Naive thymus-derived CD4-positive, alpha-beta T cell (primary cell): ENCODE measurements at places on chromosomes 16 and 17. TPM values are rescaled to one million over a fixed set of nuclear protein-coding genes. Genes with fewer than 3 reads are reported as not detected.

GRCh38 chr17:76079956-76080767 lies 1.2 kb downstream of the ZACN start:
- DNase-seq: no peak

GRCh38 chr17:46949291-46950174 lies 26.6 kb downstream of the GOSR2 start:
- DNase-seq: no peak

GRCh38 chr17:70767102-70767701 lies 597.9 kb downstream of the KCNJ2 start:
- no peak for DNase-seq

DNA sequence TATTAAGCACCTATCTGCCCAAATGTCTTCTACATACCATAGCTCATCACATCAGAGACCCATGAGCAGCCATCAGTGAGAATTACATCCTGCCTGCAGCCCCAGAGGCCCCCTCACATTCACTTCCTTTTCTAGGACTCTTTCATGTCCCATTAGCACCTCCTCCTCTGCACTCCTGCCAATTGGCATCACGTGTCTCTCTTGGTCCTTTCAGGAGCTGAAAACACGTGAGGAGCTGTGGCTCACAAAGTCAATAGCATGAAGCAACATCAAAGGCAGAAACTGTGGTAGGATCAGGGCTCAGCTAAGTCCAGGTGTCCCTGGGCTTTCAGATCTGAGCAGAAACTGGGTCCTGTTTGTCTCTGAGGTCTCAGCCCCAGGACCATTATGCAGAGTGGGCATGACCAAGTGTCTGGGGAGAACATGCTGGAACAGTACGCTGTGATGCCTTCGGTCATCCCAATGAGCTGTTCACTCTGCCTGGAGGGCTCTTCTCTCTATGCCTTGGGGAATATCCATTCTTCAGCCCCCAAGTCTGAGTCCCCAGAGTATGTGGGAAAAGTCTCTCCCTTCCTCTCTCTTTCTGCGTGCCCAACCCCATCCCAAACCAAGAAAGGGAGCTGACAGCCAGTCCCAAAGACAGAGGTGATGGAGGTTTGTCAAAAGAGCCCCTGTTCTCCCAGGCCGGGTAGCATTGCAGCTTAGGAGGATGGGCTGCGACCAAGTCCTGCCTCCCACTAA lies 457.0 kb upstream of the CDH5 start:
- DNase-seq: no peak

DNA sequence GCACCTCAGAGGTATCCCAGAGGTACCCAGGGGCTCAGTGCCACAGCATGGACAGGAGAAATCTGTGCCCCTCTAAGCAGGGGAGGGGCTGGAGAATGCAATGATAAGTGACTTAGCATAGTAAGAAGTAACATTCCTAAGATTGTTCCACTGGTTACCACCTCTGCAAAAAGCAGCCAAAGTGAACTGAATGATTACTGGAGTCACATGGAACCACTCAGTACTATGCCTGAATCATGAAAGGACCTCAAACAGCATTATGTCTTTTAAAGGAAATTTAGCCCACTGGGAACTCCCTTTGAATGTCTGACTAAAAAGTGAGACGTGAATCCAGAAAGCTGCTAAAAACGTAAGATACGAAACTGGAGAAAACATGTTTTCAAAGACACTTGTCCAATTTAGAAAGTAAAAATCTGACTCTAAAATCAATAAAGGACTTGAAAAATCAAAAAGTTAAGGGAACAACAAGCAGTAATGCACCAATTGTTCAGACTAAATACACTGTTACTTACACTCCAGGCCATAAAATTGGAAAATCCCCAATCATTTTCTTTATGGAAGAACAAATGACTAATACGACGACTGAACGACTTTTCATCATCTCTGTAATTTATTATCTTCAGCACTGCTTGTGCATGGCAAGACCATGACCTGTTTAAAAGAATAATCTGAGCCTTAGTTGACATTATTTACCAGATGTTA lies 38.6 kb downstream of the LITAFD start:
- no peak for DNase-seq

Gene CCL8
- polyA plus RNA-seq: not detected

- DNase-seq: no peak
Measured at GRCh38 chr17:9090641-9091096, 69.4 kb downstream of the NTN1 start.

- no peak for DNase-seq
Measured at GRCh38 chr16:56316545-56316944, 108.8 kb downstream of the AMFR start.

DNA sequence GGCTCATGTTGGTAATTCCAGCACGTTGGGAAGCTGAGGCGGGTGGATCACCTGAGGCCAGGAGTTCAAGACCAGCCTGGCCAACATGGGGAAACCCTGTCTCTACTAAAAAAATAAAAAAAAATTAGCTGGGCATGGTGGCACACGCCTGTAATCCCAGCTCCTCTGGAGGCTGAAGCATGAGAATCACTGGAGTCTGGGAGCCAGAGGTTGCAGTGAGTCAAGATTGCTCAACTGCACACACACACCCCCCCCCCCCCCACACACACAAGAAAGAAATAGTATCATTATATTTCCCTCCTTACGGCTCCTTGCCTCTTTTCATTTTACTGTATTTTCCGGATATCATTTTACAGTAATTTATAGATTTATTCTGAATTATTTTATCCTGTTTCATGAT lies 963.1 kb upstream of the GOT2 start:
- no peak for DNase-seq

DNA sequence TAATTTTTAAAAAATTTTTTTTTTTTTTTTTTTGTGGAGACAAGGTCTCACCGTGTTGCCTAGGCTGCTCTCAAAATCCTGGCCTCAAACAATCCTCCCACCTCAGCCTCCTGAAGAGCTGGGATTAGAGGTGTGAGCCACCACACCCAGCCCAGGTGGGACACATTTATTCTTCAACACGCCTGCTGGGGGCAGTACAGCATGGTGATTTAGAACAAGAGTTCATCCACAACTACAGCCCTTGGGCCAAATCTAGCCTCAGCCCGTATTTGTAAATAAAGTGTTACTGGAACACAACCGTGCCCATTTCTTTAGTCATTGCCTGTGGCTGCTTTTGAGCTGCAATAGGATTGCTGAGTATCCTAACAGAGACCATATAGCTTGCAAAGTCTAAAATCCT lies 92.8 kb downstream of the KATNIP start:
- no peak for DNase-seq

- DNase-seq: peak; percentile 83
Measured at GRCh38 chr16:57084257-57084770, 8.1 kb upstream of the CPNE2 start.

GRCh38 chr17:37699285-37699973 lies 45.4 kb downstream of the HNF1B start:
- no peak for DNase-seq

GRCh38 chr17:51630101-51630671 lies 369.8 kb downstream of the UTP18 start:
- DNase-seq: no peak

Gene IKZF3
- 9.7 TPM for polyA plus RNA-seq

GRCh38 chr17:32998887-32999228 lies 7.2 kb downstream of the SPACA3 start:
- DNase-seq: no peak

Gene NPIPB9
- polyA plus RNA-seq: 0.30 TPM

Gene PRDM7
- not detected for polyA plus RNA-seq

DNA sequence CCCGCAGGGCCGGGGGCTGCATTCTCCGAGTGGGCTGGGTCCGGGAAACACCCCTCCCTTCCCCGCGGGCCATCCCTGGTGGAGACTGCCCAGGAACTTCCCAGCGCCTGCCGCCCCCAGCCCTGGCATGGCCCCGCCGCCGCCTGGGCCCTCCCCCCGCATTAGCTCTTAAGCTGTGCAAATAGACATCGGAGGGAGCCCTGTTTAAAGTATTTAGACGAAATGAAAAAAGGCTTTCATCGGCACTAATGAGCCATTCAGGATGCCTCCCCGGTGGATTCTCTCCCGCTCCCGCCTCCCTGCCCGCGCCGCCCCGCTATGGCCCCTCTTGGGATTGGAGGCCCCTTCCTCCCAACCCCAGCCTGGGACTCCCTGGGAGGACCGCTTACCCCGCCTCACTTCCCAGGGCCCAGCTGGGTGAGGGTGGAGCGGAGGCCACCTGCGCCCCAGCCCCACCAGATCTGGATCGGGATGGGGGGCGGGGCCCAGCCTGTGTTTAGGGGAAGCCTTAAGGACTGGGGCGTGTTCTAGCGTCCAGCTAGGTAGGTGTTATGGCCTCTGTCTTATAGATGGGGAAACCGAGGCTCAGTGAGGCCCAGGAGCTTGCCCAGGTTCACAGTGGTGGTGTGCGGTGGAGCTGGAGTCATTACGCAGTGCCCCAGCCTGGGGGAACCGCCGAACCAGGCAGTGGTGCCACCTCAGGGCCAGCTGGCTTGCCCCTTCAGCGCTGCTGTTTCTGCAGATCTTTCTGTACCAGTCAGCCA lies 19.7 kb downstream of the SEZ6 start:
- DNase-seq: no peak

DNA sequence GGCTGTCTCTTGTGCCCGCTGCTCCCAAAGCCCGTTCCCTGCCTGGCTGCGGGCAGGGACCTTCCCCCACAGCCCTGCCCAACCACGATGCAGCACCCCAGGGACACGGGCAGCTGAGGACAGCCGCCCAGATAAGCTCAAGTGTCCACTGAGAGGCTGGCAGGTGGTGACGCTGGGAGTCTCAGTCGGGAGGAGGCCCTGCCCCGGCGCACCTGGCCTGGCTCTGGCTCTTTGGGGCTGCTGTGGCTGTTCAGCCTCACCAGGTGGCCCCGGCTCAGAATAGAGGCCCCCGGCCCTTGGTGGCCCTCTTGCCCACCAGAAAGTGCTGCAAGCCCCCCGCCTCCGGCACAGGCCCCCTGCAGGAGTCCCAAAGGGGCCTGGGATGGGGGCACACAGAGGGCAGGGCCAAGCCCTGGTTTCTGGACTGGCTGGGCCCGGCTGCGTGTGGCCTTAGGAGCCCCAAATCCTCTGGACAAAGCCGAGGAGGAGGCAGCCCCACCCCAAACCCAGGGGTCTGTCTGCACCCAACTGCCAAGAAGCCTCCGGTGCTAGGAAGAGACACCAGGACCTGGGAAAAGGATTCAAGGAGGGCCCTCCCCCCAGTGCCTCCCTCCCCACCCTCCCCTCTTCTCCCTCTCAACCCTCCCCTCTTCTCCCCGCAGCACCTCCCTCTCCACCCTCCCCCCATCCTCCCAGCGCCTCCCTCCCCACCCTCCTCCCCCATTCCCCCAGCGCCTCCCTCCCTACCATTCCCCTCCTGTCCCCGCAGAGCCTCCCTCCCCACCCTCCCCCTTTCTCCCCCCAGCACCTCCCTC lies 5.3 kb downstream of the NTHL1 start:
- no peak for DNase-seq

Gene CDH3
- polyA plus RNA-seq: 0.68 TPM

DNA sequence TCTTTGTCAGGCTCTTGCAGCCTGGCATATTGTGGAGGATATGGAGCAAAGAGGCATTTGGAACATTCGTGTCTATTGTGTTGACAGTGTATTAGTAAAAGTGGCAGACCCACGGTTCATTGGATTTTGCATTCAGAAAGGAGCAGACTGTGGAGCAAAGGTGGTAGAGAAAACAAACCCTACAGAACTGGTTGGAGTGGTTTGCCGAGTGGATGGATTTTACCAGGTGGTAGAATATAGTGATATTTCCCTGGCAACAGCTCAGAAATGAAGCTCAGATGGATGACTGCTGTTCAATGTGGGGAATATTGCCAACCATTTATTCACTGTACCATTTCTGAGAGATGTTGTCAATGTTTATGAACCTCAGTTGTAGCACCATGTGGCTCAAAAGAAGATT lies 44.5 kb downstream of the EFCAB13 start:
- no peak for DNase-seq
